ENCODE measurements at places on chromosomes 11 and 22.

DNA sequence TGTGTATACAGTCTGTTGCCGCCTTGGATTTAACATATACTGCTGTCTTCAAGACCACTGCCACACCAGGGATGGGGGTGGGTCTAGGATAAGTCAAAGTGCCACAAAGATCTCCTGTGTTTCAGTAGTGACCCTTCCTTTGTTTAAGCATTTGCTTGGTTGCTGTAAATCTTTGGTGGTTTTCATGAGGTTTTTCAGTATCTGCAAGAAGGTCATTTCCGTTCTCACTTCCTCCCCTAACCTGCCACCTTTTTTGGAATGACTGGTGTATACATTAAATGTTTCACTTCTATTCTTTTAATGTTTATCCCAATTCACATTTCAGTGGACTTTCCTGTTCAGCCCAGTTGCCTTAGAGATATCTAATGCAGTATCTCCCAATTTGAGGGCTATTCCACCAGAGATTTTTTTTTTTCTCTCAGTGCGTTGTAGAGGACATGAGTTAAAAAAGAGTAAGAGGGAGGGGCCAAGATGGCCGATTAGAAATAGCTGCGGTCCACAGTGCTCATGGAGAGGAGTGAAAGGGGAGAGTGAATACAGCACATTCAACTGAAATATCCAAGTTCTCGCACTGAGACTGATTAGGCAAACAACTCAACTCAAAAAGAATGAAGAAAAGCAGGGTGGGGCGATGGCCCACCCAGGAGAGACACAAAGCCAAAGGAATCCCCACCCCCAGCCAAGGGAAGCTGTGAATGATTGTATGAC, 43.2 kb downstream of the USP47 start:
- DNase-seq: no peak

GRCh38 chr22:26894766-26895485, 237.5 kb downstream of the MIAT start:
- no peak for DNase-seq

GRCh38 chr22:22704156-22704946, 59.9 kb downstream of the GGTLC2 start:
- DNase-seq: no peak

DNA sequence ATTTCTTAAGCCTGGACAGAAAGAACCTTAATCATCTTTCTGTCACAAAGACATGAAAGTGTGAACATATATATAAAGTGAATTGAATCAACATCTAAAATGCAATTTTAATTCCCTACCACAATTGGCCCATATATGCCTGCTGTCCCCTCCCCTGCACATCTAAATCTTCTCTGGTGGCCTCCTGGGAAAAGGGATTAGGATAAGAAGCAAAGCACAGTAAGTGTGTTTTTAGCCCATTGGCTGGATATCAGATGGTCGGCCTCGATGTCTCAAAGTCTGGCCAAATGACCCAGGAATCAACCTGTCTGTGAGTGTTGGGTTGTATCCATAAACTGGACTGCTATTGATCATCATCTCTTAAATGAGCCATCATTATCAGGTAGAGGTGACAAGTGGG, 5.8 kb downstream of the MMP3 start:
- DNase-seq: no peak

- DNase-seq: no peak
Measured at GRCh38 chr11:45145379-45146071, 914 bp upstream of the PRDM11 start.

DNA sequence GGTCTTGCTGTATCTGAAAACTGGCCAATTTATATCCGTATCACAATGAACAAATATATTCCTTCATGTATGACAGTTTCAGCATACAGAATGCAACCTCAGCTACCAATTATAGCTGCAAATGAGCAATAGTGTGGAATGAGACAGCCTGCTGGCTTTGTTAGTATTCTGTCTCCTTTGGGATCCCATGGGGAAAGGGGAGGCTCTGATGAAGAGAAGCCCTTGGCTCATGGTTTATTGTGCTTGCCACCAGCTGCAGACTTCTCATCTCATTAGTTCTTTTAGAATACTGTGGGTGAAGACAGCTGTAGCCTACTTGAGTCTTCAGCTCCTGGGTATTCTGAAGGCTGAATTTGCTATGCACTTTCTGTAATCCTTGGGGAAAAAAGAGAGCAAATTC, 42.4 kb downstream of the PITPNB start:
- DNase-seq: no peak

Data from stimulated activated CD8-positive, alpha-beta memory T cell treated with anti-CD3 and anti-CD28 coated beads, Interleukin-7, amount 100 ng/mL, for 1 hour (primary cell).